ENCODE measurements at places on chromosomes 5 and 9.
A peak's percentile ranks its signal among the peaks of the same experiment; 100 is the strongest.

DNA sequence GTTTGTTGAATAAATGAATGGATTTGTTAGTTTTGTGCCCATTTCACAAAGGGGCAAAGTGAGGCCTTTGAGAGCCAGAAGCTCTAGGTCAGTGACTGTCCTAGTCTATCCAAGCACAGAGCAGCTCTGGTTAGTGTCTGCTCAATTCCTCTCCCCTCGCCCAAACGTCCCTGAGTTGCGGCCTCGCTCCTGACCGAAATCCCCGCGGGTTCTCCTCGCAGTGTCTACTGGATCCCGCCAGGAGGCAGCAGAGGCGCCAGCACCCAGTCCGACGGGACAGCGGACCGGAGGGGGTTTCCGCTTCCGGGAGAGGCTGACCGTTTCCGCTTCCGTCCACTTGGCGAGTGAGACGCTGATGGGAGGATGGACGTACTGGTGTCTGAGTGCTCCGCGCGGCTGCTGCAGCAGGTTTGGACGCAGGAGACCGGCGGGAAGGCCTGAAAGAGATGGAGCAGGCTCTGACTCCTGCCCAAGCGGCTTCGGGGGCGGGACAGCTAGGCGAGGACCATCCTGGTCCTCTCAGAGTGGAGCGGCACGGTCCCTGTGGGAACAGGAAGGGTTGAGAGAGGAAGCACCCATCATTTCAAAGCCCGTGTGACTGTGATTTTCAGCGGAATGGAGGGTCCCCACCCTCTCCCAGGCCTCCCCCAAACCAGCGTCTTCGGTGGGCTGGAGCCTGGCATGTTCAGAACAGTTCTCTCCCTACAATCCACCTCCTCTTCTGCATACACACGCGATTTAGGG lies at the start of gene RARS1:
Gene RARS1 (plus strand): TSS at position 336 of the 744 bp plus-strand sequence. CDS start 28 bp downstream, at position 364.
- DNase-seq = peak; percentile 89

GRCh38 chr9:97575673-97576200 lies 57.4 kb downstream of the TSTD2 start:
- DNase-seq = no peak

DNA sequence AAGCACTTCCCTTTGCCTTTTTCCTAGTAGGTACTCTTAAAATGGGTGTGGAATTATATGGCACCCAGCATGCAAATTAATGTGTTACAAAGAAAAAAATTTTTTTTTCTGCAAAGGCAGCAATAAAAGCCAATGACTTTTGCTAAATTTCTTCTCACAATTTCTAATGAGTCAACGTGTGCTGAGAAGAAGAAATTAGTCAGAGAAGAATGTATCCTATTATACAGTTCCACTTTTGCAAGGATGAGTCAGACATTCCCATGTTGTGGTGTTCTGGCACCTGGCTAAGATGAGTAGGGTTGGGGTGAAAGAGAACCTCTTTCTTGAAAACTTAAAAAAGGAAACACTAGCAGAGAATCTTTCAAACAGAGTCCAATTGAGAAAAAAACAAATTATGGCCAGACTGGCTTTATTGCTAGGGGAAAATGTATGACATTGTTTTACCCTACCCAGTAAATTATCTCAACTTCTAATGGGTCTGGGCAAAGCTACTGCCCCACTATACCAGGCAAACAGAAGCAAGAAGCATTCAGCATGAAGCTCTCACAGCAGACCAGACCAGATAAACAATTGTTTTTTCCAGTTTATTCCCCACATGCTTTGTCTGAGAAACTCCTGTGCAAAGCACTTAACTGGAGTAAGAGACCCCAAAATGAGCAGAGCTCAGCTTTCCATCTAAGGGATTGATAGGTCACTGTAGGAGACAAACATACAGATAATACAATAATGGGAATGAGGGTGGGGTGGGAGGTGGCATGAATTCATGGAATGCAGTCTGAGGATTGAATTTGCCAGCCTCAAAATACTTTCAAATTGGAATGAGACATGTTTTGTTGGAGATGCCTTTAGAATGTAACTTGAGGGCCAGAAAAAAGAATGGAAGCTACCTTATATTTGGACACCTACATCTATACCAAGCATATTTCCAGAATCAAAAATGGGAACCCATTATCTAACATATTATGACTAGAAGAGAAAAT lies 220.8 kb upstream of the RFX3 start:
- no peak for DNase-seq

GRCh38 chr5:36214436-36214835 lies 27.3 kb downstream of the NADK2 start:
- no peak for DNase-seq

DNA sequence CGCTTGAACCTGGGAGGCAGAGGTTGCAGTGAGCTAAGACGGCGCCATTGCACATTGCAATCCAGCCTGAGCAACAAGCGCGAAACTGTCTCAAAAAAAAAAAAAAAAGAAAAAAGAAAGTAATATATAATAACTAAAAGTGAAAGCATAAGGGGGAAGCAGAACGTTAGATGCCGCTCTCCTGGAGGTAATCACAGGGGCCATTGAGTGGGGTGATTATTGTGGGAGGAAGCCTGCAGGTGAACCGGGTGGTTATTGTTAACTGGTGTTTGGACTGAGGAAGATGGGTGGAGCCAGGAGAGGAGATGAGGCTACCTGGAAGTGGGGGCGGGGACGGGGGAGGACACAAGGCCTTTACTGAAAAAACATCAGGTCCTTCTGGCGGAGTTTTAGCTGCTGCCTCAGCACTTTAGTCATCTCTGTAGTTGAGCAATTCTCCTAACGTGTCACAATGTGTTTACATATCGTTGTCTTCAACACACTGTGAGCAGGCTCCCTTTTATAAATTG lies 5.3 kb upstream of the TJP2 start:
- peak; percentile 48 for DNase-seq

DNA sequence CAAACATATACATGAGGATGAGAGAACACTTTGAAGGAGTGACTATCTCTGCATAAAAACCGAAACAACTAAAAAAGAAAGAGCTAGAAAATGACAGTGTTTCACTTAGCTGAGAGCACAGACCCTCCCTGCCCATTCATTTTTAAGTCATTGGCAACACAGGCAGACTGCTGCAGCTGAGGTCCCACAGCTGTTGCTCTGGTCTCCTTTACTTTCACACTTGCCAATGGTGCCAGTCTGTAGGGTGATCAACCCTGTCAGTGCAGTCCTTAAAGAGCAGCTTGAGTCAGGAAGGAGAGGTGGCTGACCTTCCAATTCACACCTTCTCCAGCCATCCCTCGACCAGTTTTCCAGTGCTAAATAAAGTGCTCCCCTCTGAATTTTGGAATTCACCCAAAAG lies 508.3 kb upstream of the CCNG1 start:
- DNase-seq = no peak

DNA sequence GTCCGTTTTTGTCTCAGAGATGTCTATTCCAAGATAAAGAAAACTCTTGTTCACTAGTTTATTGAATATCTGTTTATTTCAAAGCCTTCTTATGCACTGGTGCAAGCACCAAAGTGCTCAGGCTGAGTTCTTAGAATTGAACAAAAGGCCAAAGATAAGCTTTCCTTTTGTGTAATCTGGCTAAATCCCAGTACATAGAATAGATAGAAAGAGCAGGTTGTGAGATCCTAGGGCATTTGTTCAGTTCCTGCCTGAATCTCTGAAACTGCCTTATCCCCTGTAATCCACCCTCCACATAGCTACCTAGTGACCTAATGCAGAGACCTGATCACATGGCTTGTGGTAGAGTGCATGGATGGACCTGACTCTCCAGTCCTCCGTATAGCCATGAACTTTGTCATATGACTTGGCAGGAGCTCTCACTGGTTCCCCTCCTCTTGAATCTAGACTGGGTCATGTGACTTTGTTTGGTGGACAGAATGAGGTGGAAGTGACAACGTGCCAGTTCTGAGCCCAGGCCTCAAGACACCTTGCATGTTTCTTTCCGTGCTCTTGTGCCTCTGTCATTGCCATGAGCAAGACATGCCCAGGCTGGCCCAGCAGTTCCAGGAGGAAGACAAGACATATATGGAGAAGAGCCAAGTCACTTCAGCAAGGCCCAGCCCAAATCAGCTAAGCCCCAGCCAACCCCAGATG lies 139.3 kb upstream of the SHB start:
- DNase-seq = no peak

GRCh38 chr5:114412510-114413171 lies 50.8 kb downstream of the KCNN2 start:
- no peak for DNase-seq

DNA sequence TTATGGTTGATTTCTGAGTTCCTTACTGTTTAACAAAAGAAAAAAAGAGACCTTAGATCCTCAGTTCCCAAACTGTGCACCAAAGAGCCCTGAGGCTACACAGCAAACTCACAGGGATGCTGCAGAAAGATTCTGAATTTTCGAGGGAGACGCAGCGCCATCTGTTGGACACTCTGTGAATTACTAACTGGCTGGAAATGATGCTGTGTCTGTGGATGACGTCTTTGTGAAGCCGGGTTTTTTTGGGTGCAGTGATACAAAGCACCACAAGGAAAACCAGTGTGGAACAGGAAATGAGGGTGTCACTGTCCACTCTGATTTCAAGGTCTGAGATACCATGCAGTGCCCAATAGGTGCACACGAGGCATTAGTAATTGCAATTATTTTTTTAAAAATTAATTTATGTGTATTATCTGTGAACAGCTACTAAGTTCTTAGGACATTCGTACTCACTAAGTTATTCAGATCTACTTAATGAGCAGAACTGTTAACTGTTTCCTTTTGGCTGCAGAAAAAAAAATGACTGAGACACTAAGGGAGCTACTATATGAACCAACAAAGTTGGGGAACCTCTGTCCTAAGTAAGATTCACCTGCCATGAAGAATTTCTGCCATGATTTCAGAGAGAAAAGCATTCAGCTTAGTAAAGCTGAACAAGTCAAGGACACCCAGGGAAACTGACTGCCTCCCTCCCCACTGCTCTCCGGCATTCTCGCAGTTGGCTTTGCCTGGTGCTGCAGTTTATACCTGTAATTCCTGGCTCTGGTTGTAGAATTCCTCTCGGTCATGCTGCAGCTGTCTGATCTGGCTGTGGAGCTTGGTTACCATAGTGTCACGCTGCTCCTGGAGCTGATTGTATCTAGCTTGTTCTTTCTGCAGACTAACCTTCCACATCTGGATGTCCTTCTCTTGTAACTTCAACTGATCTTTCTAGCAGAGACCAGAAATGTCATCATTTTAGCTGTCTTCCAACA lies 23.4 kb downstream of the SPACA9 start:
- peak; percentile 84 for DNase-seq

Data from CD4-positive, alpha-beta T cell treated with Interleukin-12 subunit alpha and Interleukin-12 subunit beta, for 1 hour (primary cell).